ENCODE measurements at places on chromosomes 5 and 9.

DNA sequence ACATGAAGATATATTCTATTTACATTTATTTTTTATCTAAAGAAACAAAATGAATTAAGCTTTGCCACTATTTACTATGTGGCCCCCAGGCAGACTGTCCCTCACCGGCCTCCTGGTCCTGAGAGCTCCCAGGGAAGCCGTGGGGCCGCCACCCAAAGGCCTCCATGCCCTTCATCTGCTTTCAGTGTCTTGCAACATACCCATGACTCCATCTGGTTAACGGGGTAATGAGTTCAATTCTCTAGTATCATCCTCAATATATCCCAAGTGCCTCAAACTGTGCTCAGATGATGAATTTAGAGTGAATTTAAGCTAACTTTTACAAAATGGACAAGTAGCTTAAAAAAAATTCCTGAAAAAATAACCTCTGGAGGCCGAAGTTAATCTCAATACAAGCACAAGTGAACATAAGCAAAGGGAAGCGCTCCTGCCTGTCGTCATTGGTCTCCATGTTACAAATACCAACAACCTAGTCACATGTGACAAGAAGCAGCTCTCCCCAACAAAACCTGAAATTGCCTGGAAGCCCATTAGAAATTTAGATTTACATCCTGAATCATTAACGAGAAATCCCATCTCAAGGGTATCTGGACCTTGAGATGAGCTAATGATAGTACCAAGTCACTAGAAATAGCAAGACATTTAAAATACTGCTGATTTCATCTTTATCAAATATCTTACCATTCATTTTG, 26.1 kb downstream of the DAP start:
- no peak for DNase-seq

- DNase-seq, result no peak
Measured at GRCh38 chr9:86062845-86063693, 36.3 kb downstream of the GOLM1 start.

GRCh38 chr9:129850821-129851550, 15.7 kb downstream of the USP20 start:
- DNase-seq, result no peak

DNA sequence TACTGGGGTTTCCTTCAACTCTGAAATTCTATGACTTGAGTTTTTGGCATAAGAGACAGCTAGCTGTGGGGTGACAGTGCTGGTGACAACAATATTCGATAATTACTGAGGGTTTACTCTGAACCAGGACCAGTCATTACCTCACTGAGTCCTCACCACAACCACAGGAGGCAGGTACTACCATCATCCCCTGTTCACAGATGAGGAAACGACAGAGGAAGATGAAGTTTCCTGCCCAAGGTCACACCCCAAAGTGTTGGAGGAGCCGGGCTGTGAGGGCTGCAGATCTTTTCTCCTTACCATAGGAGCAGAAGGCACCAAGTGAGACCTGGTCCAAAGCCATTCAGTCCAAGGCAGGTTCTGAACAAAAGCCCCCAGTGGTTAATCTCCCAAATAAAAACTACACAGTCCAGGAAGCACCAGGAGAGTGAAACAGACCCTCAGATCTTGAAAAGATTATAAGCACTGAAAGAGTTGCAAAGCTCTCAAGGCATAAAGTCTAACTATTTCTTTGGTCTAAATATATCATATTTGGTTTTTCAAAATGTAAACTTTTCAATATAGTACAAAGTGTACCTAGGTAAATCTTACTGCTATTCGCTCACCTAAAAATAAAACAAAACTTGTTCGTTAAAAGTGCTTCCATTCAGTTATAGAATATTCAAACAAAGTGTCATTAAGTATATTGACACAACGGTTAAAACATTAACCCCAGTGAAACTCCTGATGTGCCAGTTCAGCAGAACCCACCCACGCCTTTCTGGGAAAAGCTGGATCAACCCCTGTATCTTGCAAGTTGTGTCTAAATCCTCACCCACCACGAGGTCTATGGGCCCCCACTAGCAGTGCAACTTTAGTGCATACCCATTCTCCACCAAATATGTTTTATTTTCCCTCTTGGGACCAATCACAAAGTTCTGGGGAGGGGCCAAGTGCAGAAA, 82.6 kb upstream of the EQTN start:
- no peak for DNase-seq
